ENCODE measurements at places on chromosomes 6 and 20.

- no peak for DNase-seq
Measured at GRCh38 chr6:155818698-155819097, 363.1 kb upstream of the NOX3 start.

- DNase-seq = no peak
Measured at GRCh38 chr6:106477146-106477545, 116.6 kb downstream of the CRYBG1 start.

GRCh38 chr6:125454351-125454750 lies 152.6 kb upstream of the HDDC2 start:
- DNase-seq = no peak

GRCh38 chr6:119511024-119511423 lies 161.5 kb upstream of the MAN1A1 start:
- no peak for DNase-seq

DNA sequence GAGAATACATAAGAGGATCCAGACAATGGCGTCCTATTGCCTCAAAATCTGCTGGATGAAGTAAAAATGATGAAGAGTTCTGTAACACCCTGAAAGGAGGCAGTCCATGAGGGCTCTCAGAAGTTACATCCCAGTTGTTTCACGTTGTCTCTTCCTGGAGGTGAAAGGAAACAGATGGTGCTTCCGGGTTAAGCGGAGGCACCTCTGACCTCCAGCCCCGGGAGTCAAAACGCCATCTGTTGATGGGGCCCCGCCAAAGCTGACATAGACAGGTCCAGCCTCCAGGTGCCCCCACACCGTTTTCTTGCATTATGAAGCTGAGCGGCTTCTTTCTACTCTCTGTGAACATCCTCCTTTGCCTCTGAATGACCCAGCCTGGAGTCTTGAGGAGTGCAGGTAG lies 9.5 kb downstream of the SEMG2 start:
- no peak for DNase-seq

DNA sequence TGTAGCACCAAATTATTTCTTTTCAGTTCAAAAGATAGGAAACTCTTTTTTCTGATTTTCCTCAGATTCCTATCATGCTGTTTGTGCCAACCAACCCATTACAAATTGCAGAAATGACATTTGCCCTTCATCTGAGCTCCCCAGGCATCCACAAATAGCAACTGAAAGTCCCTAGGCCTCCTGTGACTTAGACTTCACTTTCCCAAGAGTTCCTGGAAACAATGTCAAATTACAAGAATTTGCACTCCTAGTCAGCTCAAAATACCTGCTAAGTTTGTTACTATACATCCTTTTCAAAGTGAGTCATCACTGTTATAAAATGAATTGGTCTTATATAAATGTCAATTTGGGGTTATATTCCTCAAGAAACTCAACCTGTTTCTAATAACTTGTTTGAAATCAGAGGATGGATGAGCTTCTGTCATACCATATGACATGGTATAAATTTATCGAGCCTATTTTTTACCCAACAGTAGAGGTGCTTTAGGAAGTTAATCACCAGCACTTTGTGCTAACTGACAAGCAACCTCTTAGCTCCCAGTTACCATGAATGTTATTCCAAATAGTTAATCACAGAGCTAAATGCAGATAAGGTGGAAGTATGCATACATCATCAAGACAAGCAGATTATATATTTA lies 256.5 kb downstream of the HACE1 start:
- DNase-seq = no peak

DNA sequence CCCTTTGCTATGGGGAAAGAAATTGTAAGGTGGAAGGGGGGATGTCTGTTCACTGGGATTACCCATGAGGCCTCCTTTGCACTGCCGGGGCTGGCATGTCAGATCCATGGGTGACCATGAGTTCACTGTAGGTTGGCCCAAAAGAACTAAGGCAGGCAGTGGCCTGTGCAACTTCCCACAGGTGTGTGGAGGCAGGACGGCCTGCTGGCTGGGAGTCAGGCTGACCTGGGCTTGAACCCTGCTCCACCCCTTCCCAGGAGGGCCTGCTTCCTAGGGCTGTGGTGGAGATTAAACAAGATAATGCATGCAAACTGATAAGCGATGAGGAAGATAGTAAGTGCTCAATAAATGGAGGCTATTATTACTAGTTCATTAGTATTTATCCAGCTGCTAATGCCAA lies 163.0 kb downstream of the EYA2 start:
- DNase-seq = no peak

DNA sequence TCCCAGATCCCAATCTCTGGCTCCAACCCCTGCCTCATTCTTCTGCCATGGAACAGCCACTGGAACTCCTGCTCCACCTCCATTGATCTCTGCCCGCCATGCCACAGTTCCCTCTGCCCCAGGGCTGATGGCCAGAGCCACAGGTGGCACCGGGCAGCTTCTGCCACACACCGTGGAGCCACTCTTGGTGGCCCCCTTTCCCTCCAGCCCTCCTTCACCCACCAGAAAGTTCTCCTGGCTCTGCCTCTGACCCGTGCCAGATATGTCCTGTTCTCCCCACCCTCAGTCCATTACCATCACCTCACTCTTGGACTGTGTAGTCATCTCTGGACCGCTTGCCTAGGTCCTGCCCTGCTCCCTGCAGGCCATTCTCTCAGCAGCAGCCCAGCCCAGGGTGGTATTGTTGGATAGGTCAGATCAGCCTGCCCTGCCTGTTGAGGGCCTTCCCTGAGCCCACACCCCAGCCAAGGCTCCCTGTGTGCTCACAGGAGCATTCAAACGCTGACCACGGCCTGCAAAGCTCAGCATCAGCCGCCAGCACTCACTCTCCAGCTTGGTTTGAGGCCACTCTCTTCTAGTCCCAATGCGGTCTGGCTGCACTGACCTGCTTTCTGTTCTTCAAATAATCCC lies 16.8 kb upstream of the SYNDIG1 start:
- DNase-seq = no peak

DNA sequence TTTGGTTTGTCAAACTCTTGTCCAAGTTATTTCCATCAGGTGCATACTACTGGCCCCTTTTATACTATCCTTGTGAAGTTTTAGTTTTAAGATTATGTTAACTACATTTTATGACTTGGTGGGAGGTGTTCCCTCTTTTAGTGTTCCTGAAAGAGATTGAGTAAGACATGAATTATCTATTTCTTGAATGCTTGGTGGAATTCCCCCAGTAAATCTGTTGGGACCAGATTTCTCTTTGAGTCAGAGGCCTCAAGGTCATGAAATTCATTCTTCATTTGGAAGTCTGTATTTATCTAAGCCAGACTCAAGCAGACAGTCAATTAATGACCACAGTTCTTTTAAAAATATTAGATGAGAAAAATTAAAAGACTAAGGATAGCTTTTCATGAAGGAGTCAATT lies 81.3 kb downstream of the MOXD1 start:
- peak; percentile 79 for DNase-seq

- DNase-seq = no peak
Measured at GRCh38 chr6:44367681-44368080, 19.8 kb upstream of the CDC5L start.

DNA sequence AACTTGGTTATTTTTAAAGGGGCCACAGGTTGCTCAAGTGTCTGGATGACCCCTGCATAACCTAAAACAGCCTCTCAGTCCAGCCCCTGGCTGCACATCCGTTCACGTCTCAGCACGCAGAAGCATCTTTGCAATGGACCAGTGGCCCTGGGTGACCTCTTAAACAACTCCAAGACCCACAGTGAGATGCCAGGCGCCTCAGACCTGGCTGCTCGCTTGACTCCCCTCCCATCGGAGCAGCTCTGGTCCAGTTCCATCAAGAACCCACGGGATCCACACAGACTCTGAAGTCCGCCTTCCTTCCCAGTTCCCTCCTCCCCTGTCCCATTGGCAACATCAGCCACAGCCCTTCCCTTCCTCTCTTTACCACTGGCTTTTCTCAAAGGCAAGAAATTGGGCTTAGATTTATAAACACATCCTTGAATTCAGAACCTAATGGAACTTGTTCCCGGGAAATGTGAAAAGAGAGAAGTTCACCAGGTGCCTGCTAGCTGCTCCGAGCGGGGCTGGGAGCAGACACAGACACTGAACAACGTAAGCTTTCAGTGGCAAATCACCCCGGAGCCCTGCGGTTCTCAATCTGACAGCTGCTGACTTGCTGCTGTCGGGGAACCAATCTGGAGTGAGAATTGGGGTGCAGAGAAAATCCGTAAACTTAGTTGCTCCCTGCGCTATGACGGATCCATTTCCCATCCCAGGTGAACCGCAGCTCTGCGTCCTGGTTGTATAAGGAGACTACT lies 39.6 kb upstream of the MPC1 start:
- DNase-seq = no peak

DNA sequence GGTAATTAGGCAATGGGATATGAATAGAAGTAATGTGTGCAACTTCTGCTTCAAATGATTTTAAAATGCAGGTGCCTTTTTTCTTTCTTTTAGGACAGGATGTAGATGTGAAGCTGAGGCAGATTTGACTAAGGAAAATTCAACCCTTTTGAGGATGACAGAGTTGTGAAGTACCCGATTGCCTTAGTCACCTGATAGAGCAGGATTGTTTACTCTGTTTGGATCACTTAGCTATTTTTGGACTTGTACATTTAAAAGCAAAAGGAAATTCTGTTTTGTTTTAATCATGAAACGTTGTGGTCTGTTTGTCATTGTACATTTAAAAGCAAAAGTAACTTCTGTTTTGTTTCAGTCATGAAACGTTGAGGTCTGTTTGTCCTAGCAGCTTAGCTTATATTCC lies 143.4 kb downstream of the FAM83B start:
- no peak for DNase-seq

DNA sequence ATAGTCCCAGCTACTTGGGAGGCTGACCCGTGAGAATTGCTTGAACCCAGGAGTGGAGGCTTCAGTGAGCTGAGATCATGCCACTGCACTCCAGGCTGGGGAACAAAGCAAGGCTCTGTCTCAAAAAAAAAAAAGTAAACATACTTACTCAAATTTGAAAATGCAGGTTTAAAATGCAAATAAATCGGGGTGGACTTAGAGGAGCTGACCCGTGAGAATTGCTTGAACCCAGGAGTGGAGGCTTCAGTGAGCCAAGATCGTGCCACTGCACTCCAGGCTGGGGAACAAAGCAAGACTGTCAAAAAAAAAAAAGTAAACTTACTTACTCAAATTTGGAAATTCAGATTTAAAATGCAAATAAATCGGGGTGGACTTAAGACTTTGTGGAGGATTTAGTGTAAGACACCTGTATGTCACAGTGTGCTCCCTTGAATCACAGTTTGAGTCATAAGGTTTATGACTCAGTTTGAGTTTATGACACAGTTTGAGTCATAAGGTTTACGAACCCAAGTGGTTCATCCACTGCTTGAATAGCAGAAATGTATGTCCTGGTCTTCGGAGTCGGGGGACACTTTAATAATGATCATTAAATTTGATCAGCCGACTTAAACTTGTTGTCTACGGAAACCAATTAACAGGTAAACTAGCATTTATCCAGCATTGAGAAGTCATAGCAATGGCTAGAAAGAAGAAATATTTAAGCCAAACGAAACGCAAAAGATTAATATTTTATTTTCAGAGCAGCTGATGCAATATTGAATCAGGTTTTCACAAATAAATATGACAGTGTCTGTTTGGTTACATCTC lies 6.8 kb upstream of the MRPS10 start:
- DNase-seq = peak; percentile 71

DNA sequence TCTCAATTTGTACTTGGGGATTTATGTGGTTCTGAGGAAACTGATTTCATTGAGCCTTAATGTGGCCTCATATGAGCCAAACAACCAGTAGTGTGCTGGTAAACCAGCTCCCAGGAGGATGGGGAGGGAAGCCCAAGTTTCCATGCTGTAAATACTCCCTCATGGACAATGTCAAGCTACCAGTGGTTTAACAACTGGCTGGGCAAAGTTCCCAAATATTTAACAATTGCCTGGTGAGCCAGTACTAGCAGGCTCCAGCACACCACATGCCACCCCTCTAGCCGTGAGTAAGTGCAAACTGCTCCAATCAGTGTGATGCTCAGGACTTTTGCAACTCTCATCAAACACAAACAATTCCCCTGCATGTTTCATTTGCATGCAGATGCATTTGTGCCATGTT lies 19.2 kb upstream of the CDKN1A start:
- peak; percentile 99 for DNase-seq

- DNase-seq = no peak
Measured at GRCh38 chr20:37279820-37280219, 9.6 kb upstream of the MANBAL start.

DNA sequence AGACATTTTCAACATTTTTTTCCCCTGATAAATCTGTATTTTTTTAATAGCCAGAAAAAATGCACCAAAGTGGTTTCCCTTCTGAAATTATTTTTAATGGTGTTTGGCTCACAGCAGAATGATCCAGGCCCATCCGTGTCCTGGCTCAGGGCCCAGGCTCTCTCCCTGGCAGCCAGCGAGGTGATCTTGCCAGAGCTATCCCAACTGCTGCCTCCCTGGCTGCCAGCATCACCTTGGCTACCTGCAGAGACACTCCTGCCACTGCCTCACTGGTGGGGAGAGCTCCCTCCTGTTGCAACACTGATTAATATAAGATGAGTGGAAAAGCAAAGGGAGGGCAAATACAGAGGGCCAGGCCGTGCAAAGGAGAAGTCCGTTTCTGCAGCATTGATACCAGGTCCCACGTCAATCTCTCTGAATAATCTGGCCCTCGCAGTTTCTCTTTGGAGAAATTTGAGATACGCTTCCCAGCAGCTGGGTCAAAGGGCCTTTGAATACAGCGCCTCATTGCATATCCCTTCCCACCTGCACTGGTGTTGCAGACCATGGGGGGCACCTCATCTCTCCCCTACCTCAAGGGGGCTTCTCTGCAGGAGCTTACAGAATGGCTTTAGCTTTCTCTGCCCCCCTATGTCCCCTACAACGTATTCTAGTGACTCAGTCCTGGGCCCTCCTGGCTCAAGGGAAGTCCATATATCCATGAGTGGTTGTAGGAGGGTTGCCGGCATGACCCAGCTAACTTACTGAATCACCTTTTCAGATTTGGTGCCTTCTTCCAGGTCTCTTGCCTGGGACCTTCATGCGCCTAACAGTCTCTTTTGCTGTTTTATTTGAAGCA lies 12.8 kb upstream of the DSTN start:
- DNase-seq = no peak

- DNase-seq = no peak
Measured at GRCh38 chr20:37877832-37878772, 24.8 kb upstream of the VSTM2L start.

DNA sequence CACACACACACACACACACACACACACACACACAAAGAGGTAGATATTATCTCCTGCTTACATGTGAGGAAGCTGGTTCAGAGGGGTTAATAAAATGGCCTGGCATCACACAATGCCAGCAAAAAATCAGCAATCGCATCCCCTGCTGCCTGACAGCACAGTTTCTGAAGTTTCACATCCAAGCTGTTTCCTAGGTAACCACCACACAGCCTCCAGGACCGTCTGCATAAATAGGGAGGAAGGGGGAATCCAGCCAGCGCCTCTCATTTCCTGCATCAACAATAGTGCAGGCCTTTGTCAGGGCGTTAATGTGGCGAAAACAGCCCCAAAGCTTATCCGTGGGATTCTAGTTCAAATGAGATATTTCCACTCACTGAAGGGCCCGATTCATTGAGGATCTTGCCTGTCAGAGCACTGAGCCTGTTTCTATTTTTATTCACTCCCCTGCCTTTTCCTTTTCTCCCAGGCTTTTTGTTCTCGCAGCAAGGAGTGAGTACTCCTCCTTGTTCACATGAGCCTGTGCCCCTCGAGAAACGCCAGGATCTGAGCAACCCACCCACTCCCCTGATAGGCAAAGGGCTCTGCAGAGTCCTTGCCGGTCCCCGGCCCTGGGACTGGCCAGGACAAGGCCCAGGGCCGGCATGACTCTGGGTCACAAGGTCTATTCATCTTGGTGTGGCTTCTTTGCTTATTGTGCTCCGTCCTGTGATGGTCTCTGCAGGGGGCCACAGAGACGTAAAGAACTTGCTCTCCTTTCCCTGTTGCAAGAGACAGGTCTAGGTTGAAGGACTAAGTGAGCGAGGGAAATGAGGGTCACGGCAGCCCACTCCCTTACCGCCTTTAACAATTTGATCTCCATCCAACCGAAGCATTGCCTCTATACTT lies 32.7 kb downstream of the TUBB2B start:
- no peak for DNase-seq

Measured in stromal cell of bone marrow (primary cell).